Left lung (tissue), 14 donors: ENCODE measurements at places on chromosomes 12 and 14. TPM values are rescaled to one million over a fixed set of nuclear protein-coding genes. Genes with fewer than 3 reads are reported as not detected.

- H3K4me1 ChIP-seq, result no peaks in the 10 kb centered on the region
- H3K27ac ChIP-seq, result no peak overlapping the region
- no peak for DNase-seq
- no peaks in the 10 kb centered on the region for H3K27me3 ChIP-seq
- H3K4me3 ChIP-seq, result no peak overlapping the region
- no peaks in the 10 kb centered on the region for H3K36me3 ChIP-seq
Measured at GRCh38 chr12:25005376-25005775, 56.5 kb upstream of the BCAT1 start.

Gene SLC24A4
- 0.46 TPM for polyA plus RNA-seq

GRCh38 chr14:92659765-92660561, 88.5 kb downstream of the LGMN start:
- H3K36me3 ChIP-seq, result peaks cover 57% of the 10 kb centered on the region
- peak overlapping the region; percentile 87 for H3K27ac ChIP-seq
- H3K4me3 ChIP-seq, result no peak overlapping the region
- H3K4me1 ChIP-seq, result peaks cover 6% of the 10 kb centered on the region
- DNase-seq, result no peak

GRCh38 chr12:13788626-13789025, 192.8 kb downstream of the GRIN2B start:
- H3K4me1 ChIP-seq, result no peaks in the 10 kb centered on the region
- DNase-seq, result no peak
- no peak overlapping the region for H3K27ac ChIP-seq
- H3K4me3 ChIP-seq, result no peak overlapping the region
- no peaks in the 10 kb centered on the region for H3K27me3 ChIP-seq

- no peak overlapping the region for H3K27ac ChIP-seq
- H3K36me3 ChIP-seq, result no peaks in the 10 kb centered on the region
- H3K27me3 ChIP-seq, result no peaks in the 10 kb centered on the region
- no peak overlapping the region for H3K4me3 ChIP-seq
Measured at GRCh38 chr14:32514236-32514635, 185.1 kb downstream of the AKAP6 start.

DNA sequence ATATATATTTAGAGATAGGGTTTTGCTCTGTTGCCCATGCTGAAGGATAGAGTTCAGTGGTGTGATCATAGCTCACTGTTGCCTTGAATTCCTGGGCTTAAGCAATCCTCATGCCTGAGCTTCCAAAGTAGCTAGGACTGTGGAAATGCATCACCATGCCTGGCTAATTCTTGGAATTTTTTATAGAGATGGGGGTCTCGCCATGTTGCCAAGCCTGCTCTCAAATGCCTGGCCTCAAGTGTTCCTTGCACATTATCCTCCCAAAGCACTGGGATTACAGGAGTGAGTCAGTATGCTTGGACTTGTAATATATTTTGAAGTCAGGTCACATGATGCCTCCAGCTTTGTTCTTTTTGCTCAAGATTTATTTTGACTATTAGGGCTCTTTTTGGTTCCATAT, 178.0 kb downstream of the RPAP3 start:
- DNase-seq, result no peak
- no peak overlapping the region for H3K4me3 ChIP-seq
- no peak overlapping the region for H3K27ac ChIP-seq
- no peaks in the 10 kb centered on the region for H3K4me1 ChIP-seq
- no peaks in the 10 kb centered on the region for H3K36me3 ChIP-seq

Gene ADAM21
- polyA plus RNA-seq, result 0.90 TPM

GRCh38 chr12:120468821-120469449, 613 bp downstream of the SRSF9 start:
- H3K36me3 ChIP-seq, result peaks cover 29% of the 10 kb centered on the region
- H3K4me3 ChIP-seq, result peak overlapping the region; percentile 95
- peak; percentile 38 for DNase-seq
- peak overlapping the region; percentile 94 for H3K27ac ChIP-seq

- no peak overlapping the region for H3K4me3 ChIP-seq
- H3K36me3 ChIP-seq, result no peaks in the 10 kb centered on the region
- no peaks in the 10 kb centered on the region for H3K4me1 ChIP-seq
- DNase-seq, result no peak
Measured at GRCh38 chr14:106530423-106531107, 1004.2 kb downstream of the TMEM121 start.

- H3K4me1 ChIP-seq, result peaks cover 25% of the 10 kb centered on the region
- H3K27me3 ChIP-seq, result no peaks in the 10 kb centered on the region
- no peak for DNase-seq
- no peak overlapping the region for H3K4me3 ChIP-seq
- no peaks in the 10 kb centered on the region for H3K36me3 ChIP-seq
- H3K27ac ChIP-seq, result no peak overlapping the region
Measured at GRCh38 chr12:6318440-6318879, 8.0 kb downstream of the PLEKHG6 start.

DNA sequence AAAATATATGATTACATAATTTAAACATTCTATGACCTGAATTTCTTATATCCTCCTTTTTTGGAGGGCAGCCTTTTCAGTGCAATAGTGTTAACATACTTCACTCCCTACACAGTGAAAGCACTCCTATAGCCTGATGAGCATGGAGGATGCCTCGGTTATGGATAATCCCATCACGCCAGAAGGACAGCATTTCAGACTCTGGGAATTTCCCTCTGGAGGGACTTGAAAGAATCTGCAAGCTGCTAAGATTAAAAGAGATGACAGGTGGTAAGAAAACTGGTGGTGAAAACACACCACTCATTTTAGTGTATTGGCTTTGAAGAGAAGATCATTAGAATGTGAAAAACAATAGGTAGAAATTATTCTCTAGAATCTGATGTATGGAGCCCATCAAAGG, 99.3 kb upstream of the LMNTD1 start:
- no peak overlapping the region for H3K4me3 ChIP-seq
- H3K27ac ChIP-seq, result no peak overlapping the region
- H3K27me3 ChIP-seq, result no peaks in the 10 kb centered on the region
- H3K4me1 ChIP-seq, result no peaks in the 10 kb centered on the region
- H3K36me3 ChIP-seq, result no peaks in the 10 kb centered on the region
- no peak for DNase-seq

DNA sequence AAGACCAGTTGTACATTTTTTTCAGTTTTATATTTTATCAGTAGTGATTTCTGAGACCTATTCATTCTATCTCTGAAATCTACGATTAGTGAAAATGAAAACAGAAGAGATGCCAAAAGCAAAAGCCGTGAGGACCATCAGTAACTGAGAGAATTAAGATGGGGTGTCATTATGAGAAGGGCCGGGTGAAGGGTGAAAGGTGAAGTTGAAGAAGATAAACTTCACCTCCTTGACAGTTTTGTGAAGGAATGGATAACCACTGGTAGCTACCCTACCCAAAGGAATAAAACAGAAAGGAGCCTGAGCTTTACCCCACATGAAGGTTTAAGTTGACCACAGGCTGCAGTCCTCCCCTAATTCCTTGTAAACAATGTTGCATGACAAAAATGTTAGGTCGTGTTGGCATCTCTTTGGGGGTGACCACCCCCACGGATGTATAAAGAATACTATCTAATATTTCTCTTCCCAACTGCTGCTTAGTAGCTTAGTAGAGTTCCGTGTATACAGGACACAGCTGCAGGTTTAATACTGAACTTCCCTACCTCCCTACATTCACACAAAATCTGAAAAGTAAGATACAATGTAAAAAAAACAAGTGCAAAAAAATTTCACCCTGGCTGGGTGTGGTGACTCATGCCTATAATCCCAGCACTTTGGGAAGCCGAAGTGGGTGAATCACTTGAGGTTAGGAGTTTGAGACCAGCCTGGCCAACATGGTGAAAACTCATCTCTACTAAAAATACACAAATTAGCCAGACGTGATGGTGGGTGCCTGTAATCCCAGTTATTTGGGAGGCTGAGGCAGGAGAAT, 23.9 kb downstream of the GPR19 start:
- no peak for DNase-seq
- H3K27me3 ChIP-seq, result no peaks in the 10 kb centered on the region
- H3K36me3 ChIP-seq, result no peaks in the 10 kb centered on the region
- no peak overlapping the region for H3K27ac ChIP-seq

DNA sequence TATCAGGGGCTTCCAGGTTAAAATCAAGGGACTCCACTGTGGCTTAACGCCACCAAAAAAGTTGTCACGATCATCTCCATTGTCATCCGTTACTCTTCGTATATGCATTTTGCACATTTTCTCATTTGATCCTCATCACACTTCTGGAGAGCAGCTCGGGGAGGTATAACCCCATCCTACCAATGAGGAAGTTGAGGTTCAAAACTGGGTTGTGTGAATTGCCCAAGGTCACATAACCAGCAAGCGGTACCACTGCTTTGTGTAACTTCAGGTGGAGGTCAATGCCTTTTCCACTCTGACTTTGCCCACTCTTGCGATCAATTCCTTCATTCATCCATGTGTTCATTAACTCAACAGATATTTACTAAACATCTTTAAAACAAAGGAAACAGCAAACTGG, 71.1 kb upstream of the CCND2 start:
- no peak overlapping the region for H3K27ac ChIP-seq
- H3K4me1 ChIP-seq, result no peaks in the 10 kb centered on the region
- no peak overlapping the region for H3K4me3 ChIP-seq

DNA sequence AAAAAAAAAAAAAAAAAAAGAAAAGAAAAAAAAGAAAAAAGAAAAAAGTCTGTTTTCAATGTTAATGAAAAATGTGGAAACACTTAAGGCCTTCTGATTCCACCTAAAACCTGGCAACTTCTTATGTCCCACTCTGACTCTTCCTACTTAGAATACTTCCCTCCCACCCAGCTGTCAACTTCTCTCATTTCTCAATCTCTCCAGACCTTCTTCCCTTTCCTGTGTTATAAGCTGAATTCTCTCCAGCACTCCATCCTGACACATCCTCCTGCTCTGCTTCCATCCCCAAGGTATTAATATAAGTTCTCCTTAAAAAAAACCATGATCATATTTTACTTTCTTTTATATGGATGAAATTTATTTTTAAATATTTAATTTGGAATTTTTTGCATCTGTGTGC, 20.3 kb upstream of the TMTC1 start:
- H3K4me1 ChIP-seq, result no peaks in the 10 kb centered on the region
- no peak overlapping the region for H3K4me3 ChIP-seq

Gene SLC25A21
- polyA plus RNA-seq, result 3.7 TPM

- DNase-seq, result no peak
- H3K4me3 ChIP-seq, result no peak overlapping the region
- H3K27me3 ChIP-seq, result peaks cover 98% of the 10 kb centered on the region
- H3K4me1 ChIP-seq, result peaks cover 38% of the 10 kb centered on the region
Measured at GRCh38 chr14:69572841-69573135, 1.9 kb downstream of the CCDC177 start.

GRCh38 chr14:26023967-26024366, 573.9 kb downstream of the NOVA1 start:
- no peak overlapping the region for H3K4me3 ChIP-seq
- H3K36me3 ChIP-seq, result no peaks in the 10 kb centered on the region
- H3K27ac ChIP-seq, result no peak overlapping the region
- DNase-seq, result no peak
- no peaks in the 10 kb centered on the region for H3K27me3 ChIP-seq

Gene ZNF385A
- 11.2 TPM for polyA plus RNA-seq

Gene TMTC2
- 39.6 TPM for polyA plus RNA-seq
